ENCODE measurements at places on chromosomes 16 and 17.

- DNase-seq, result no peak
Measured at GRCh38 chr16:3646348-3646920, 8.1 kb upstream of the DNASE1 start.

DNA sequence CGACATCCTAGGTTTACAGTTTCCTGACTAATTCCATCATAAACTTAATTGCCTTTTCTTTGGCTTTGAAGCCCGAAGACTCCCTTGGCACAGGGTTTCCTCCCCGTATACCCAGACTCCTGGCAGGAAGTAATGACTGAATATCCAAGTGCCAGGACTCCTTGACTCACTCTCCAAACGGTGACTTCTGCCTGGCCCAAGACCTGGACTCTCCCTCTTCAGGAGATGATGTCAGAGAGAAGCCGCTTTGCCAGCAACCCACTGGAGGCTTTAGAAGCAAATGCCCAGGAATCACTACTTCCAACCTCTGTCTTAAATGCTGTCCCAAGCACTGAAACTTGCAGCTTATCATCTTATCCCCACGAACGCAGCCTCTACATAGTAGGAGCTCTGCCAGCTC lies 146.5 kb downstream of the RGS9 start:
- DNase-seq, result no peak

DNA sequence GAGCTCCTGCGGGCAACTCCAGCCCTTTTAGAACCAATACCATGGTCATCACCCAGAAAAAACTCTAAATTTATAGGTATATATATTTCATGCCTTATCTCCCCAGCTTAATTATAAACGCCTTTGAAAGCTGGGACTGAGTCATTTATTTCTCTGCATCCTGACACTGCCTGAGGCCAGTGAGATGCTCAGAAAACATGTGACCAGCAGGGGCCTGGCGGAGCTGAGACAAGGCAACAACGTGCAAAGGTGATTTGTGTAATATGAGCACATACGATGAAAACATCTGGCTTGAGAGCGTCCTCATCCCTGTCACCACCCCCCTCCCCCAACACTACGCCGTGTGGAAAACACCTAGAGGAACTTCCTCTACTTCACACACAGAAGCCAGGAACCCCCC lies 22.7 kb downstream of the NXN start:
- DNase-seq, result no peak

- DNase-seq, result no peak
Measured at GRCh38 chr16:68487669-68488068, 39.4 kb upstream of the SMPD3 start.

- peak; percentile 33 for DNase-seq
Measured at GRCh38 chr16:72099377-72099818, 5.8 kb downstream of the DHX38 start.

GRCh38 chr16:55569025-55569424 lies 2.5 kb downstream of the CAPNS2 start:
- no peak for DNase-seq

GRCh38 chr16:9462984-9463383 lies 371.5 kb downstream of the HAPSTR1 start:
- no peak for DNase-seq

DNA sequence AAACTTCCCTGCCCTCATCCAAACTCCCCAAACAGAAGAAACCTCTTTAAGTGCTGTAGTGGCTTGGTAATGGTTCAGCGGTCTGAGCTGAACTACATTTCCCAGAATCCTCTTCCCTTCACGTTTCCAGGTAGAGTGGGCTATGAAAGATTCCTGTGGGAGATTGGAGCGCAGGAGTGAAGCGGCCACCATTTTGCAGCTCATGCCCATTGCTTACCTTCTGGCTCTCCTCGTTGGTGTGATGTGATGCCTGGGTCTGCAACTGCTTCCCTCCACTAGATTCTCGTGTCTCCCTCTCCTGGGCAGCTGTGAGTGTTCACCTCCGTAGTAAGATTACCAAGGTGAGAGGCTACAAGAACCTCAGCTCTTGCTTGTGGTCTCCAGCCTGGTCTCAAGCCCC lies 82.1 kb downstream of the GPR139 start:
- no peak for DNase-seq

- no peak for DNase-seq
Measured at GRCh38 chr16:80300456-80300855, 240.3 kb upstream of the DYNLRB2 start.

GRCh38 chr16:15521390-15521757 lies 87.0 kb downstream of the BMERB1 start:
- no peak for DNase-seq

- no peak for DNase-seq
Measured at GRCh38 chr17:1916316-1916715, 86.5 kb downstream of the RPA1 start.

GRCh38 chr17:1647802-1648171 lies 1.9 kb downstream of the RILP start:
- DNase-seq, result no peak

GRCh38 chr16:73793871-73794437 lies 502.7 kb upstream of the PSMD7 start:
- DNase-seq, result no peak

DNA sequence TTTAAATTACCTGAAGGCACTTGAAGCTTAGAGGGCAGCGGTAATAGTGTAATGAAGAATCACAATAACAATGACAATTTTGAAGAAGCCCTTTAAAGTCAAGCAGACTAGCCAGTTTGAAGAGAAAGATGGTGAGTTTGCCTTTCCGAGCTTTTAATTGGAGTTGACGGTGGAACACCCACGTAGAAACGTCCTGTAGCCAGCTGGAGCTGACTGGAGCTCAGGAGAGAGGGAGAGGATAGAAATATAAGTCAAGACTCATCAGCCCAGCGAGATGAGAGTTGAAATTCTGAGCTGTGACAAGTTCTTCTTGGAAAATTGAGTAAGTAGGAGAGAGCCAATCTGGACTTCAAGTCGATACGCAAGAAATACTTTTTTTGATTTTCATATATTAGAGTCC lies 91.7 kb upstream of the CACNG3 start:
- no peak for DNase-seq

DNA sequence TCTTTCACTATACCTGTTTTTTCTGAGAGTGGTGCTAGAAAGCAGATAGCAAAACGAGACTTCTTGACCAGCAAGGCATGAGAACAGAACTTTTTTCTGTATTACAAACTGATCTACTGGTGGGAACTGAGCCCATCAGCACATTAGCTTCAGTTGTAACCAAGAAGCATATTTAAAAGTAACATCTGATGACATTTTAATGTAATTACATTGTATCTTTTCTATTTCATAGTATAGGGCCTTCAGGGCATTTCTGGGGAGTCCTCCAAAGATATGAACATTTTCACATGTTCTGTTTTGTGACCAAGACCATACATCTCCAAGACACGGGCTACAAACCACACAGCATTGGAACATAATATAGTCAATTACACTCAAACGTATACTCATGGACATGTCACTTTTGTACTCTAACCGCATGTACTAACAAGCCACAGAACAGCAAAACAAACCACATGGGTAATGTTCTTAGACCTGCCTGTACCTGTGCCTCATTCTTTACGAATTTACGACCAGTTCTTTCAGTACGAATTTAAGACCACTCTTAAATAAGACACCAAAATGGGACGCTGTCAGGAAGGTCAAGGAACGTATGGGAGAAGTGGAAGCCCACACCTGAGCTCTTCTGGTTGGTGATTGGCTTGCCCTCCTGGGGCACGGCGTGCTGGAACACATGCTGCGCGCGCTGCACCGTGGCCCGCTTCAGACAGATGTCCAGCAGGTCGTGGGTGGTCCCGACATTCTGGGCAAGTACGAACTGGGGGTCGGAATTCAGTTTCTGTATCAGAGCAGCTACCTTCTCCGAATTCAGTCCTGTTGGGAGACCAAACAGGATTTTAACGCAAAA lies 825 bp downstream of the BLMH start:
- peak; percentile 23 for DNase-seq

GRCh38 chr17:76270127-76270592 lies 5.0 kb downstream of the UBALD2 start:
- no peak for DNase-seq

Data from stimulated activated CD4-positive, alpha-beta T cell treated with anti-CD3 and anti-CD28 coated beads, Interleukin-2, amount 100 ng/mL, for 48 hours (primary cell).